ENCODE measurements at places on chromosomes 5 and 9.

GRCh38 chr5:180339583-180340183 is 13.5 kb downstream of the GFPT2 start:
- no peak for DNase-seq

DNA sequence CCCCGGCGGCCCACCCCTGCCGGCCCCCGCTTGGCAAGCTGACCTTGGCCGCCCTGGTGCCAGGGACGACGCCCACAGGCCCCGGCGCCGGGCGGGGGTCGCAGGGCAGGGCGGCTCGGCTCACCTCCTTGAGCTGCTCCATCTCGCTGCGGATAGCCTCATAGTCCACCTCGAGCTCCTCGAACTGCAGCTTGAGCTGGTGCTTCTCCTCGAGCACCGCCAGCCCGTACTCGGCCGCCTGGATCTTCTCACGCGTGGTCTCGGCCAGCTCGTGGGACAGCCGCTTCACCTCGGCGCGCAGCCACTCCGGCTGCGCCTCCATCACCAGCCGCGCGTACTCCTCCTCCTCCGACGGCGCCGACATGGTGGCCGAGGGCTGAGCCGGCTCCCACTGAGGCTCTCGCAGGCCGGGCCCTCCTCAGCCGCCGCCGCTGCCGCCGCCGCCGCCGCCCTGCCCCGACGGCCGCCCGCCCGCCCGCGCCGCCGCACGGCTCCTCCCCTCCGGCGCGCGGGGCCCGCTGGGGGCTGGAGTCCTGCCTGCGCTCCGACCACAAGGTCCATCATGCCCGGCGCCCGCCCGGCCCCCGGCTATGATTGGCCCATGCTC is at the start of gene BICD2:
Gene BICD2, minus strand, starts transcription at position 453 of the 607 bp plus-strand sequence. Its CDS starts 89 bp downstream, at position 364.
- DNase-seq: no peak

- DNase-seq: no peak
These were observed 34.5 kb downstream of the SLC31A2 start for GRCh38 chr9:113185271-113185670.

DNA sequence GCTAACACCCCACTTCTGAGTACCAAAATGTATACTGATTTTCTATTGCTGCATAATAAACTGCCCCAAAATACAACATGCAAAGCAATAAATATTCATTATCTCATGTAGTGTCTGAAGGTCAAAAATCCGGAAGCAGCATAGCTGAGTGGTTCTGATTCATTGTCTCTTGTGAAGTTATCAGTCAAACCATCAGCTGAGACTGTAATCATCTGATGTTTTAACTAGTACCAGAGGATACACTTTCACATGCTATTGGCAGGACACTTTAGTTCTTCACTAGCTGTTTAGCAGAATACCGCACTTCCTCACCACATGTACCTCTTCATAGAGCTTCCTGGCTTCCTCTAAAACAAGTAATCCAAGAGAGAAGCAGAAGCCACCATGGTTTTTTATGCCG is 12.7 kb upstream of the TMEM161B start:
- DNase-seq: no peak

DNA sequence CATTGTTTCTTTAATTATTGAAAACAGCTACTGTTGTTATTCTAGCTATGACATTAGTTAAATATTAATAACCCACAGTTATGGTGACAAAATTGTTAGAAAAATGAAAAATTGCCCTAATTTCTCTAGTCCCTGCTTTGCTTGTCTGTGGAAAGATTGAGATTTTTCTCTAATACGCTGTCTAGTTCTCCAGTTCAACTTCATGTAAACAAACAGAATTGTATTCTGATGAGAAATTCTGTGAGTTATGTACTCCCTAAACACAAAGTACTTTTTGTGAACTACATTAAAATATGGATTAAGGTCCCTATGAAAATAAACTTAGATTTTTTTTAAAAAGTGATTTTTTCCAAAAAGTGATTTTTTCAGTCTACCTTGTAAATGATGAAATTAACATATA is 8.7 kb downstream of the SLF1 start:
- DNase-seq: no peak

DNA sequence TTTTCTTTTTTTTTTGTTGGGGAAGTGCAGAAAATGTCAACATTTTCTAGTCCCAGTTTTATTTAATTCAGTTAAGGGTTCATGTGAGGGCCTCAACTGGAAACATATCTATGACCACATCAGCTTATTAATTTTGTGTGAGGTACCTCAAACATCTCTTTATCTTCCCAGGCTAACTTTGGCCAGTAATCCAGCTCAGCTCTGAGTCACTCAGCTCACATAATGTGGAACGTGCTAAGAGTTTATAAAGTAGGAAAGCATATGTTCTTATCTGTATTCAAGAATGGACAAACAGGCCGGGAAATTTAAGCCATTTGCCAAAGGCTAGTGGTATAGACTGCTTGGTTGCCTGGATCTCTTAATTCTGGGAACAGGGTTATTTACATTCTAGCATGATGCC is 118.4 kb downstream of the INSYN2B start:
- DNase-seq: no peak

DNA sequence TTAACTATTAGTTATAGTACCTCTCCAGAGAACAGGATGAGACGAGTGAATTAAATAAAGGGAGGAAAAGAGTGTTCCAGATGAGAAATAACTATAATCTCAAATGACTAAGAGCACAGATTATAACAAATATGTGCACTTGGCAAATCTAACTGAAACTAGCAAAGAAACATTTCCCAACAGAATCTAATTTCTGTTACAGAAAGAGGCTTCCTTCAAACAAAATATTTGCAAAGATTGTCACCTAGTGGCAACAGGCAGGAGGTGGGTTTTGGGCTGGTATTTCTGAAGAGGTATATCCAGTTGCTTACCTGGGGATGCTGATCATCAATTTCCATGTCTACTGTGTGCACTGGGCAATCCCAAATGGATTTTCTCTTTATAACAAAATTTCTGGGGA is 5.6 kb upstream of the SPDL1 start:
- no peak for DNase-seq

DNA sequence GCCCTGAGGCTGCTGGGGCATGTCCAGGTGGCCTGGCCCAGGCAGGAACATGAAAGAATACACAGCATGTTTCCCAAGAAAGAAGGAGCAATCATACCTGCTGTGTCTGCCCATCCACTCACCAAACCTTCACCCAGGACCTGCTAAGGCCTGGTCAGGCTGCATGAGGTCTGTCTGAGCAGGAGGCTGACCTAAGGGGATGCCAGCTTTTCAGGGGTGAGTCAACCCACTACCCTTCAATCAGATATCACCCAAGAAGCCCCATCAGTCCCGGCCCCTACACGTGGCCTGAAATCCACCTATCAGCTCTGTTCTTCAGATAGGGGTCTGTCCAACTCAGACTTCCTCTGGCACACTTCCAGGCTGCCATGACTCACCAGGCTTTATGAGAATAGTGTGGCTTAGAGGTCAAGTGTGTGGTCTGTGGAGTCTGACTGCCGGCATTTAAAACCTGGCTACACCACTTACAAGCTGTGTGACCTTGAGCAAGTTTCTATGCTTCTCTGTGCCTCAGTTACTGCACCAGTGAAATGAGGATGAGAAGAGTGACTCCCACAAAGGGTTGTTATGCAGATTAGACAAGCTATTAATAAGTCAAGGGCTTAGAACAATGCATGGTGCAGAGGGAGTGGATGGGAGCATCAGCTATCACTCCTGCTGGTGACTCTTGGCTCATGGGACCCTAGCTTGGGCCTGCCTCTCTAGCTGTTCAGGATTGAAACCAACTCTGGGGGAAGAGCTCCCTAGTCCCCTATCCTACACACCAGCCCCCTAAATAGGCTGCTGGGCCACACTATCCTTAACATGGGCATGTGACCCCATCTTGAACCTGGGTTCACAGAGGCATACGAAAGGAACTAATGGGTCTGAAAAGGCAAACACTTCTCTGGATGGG is 130.3 kb downstream of the PAX5 start:
- no peak for DNase-seq

- DNase-seq: no peak
These were observed 45.0 kb downstream of the IRF1 start for GRCh38 chr5:132445640-132445923.

DNA sequence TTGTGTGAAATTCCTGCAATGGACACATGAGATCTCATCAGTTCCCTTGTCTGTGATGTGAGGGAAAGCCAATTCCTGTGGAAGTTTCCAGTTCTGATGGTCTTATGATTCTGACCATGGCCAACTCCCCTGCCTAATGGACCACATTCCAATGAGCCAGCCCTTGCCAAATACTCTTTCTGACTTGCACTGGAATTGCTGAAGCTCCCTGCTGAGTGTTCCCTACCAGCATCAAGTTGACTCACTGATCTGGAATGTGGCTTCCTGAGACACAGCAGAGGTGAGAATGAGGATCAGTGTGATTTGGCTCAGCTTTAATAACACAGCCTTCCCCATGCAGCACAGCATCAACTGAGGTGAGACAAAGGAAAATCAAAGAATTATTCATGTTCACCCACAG is 427.8 kb downstream of the KDM4C start:
- no peak for DNase-seq

- DNase-seq: no peak
These were observed 109.6 kb downstream of the ROR2 start for GRCh38 chr9:91840469-91840868.

DNA sequence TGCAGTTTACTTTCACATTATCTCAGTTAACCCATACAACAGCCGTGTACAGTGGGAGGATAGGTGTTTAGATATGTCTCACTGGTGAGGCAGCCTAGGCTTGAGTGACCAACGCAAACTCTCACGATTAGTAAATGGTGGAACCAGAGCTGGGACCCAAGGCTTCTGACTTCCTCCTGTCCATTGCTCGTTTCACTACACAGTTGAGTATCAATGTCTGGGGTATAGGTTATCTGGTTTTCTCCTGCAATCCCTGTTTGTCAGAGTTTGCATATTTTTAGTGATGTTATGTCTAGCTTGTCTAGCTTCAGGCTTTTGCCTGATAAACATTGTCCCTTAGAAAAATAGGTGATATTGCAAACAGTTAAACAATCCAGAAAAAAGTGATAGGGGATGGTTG is 62.6 kb downstream of the NUP214 start:
- DNase-seq: no peak

- DNase-seq: no peak
These were observed 43.9 kb downstream of the ZNF608 start for GRCh38 chr5:124702525-124702924.

DNA sequence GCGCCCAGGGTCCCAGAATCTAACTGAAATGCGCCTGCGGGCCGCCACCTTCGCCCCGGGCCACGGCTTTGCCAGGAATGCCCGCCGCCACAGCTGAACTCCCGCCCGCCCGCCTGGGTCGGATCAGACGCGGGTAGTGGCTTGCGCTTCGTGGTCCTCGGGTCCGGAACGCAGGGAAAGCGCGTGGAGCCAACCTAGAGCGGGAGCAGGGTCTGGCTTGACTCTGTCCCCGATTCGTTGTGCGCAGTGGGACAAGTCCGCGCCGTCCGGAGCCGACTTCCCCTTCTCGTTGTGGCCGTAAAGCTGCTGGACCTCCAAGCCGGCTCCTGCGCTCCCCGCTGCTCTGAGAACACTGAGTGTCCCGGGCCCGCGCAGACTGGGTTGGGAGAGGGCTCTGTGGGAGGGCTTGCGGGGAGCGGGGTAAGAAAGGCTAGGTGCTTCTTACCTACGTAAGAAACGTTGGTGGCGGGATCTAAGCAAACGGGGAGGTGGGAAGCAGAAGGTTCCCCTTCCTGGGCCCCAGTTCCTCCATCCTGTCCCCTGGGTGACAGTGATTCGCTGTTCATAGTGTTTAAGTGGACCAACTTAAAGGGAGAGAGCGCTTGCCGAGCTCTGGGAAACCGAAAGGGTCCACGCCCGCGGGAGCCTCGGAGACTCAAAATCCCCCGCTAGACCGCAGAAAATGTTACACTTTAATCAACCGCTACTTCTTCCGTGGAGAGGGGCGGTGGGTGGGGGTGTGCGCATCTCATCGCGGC is 4.4 kb upstream of the FOXE1 start:
- DNase-seq: no peak
